ENCODE measurements at places on chromosomes 16 and 17.

DNA sequence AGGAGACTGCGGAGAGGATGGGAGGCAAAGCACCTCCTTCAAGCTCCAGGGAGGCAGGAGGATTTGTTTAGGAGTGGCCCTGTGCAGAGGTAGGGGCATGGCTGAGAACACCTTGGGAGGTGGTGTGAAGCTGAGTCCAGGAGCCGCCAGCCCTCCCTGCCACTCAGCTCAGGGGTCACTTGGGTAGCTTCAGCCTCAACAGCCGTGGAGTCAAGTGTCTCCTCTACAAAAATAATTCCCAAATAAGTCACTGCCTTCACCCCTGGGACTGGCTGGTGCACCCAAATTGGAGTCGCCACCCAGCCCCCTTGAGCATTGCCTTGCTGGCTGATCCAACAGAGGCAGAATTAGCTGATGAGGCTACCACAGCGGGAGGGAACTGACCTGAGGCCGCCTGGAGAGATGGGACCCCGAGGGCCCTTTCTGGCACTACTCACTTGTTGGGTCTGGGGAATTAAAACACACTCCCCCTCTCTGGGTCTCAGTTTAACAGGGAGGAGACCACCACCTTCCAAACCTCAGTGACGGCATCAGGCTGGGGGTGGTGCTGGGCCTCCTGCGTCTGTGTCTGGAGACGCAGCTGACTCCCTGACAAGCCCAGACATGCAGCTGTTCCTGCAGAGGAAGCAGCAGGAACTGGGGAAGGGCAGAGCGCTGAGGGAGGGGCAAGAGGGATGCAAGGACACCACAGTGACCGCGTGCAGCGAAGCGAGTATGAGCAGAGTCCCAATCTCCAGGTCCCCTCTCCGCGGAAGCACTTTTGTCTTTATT is 87.9 kb upstream of the TOB1 start:
- no peak for DNase-seq

- no peak for DNase-seq
These were observed 16.1 kb upstream of the CRK start for GRCh38 chr17:1471911-1472821.

DNA sequence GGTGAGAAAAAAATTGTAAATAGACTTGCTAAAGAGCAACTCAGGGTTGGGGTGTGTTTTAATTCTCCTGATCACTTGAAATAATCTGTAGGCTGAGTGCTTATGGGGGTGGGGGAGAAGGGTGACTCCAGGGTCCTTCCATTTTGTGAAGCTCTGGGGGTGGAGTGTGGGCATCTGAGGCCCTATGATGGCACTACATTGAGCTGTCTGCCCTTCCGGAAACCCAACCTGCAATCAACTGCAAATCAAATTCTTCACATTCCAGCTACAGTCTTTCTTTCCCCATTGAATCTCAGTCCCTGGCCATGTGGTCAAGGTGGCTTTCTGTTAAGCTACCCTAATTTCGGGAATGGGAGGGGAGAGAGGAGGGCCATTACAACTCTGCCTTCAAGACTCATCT is 6.0 kb upstream of the CDC6 start:
- DNase-seq = no peak

GRCh38 chr16:12235110-12235509 is 258.6 kb downstream of the SNX29 start:
- no peak for DNase-seq

DNA sequence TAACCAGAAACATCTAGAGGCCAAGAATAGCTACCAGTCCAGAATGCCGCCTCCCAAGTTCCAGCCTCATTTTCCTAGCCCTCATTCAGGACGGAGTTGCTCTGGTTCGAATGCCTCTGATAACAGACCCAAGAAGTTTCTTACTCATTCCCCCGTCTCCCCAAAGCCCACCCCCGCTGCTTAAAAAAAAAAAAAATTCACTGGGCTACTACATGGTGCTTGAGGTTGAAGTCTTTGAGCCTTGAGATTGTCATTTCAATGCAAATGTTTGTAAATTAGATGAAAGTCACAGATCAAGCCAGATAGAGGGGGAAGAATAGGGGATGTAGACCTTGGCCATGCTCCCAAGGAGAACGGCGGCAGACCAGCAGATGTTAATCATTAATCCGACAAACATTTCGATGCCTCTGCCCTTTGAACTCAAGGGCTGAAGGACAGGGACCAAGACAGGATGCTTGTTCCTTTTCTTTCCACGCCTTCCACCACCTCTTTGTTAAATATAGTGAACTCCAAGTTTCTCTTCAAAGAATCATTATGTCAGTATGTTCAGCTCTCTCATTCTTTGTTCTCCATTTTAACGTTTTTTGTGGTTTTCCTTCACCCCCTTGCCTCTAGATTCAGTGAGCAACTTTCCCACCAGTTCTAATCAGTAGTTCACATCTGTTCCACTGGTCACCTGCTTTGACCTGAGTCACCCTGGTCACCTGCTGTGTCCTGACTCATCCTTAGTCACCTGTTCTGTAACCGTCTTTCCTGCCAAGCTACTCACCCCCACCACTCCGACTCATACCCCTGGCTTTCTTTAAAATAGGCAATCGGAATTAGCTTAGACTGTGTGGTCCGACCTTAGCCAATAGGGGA is 190.3 kb downstream of the CPPED1 start:
- peak; percentile 49 for DNase-seq

DNA sequence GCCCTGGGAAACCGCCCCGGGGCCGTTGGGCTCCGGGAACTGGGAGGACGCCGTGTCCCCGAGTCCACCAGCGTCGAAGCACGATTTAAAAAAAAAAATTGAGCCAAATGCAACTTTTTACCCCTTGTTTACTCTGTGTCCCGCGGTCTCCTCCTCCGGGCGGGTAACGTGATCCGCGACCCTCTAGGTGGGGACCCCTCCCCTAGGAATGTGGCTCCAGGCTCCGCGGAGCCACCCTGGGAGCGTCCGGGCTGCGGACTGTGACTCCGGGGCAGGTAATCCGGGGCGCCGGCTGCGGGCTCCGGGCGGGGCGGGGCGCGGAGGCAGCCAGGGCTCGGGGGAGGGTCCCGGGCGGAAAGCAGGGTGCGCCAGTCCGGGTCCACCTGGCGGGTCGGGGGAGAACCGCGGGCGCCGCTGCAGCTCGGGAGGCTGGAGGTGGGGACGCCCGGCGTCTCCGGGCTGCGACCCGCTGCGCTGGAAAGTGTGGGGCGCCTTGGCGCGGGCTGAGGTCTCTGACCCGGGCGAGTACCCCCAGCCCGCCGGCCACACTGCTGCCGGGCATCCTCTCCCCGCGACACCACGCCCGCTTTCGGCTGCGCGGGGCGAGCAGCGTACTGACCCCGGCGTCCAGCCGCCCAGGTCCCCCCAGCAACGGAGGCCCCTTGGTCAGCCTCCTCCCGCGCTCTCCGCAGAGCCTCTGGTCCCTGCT is 852 bp upstream of the HELZ start:
- peak; percentile 35 for DNase-seq
